ENCODE measurements at places on chromosomes 1 and 21. TPM values are rescaled to one million over a fixed set of nuclear protein-coding genes. Genes with fewer than 3 reads are reported as not detected.

GRCh38 chr1:9115351-9116205 is 13.3 kb downstream of the GPR157 start:
- H3K27me3 ChIP-seq, result no peaks in the 10 kb centered on the region
- no peak overlapping the region for H3K27ac ChIP-seq
- H3K36me3 ChIP-seq, result no peaks in the 10 kb centered on the region
- H3K4me3 ChIP-seq, result no peak overlapping the region
- no peak for DNase-seq

DNA sequence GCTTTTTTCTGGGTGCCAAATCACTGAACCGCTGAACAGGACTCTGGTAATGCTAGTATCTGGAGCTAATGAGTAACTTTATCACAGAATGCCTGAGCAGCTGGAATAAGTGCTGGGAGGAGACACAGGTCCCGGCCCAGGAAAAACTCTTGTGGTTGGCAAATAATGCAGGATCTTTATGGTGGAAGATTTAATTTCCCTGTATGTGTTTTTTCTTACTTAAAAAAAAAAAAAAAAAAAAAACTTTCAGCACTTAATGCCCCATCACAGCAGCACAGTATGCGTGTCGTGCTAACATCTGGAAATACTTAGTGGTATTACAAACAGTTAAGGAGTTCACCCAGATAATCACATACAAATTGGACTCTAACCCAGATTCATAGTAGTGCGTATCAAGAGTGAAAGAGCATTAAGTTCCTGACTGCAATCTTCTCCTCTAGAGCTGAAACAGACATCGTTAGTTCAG is 220.7 kb downstream of the TOMM20 start:
- H3K27ac ChIP-seq, result peak overlapping the region; percentile 44
- no peak overlapping the region for H3K4me3 ChIP-seq
- no peak for DNase-seq

DNA sequence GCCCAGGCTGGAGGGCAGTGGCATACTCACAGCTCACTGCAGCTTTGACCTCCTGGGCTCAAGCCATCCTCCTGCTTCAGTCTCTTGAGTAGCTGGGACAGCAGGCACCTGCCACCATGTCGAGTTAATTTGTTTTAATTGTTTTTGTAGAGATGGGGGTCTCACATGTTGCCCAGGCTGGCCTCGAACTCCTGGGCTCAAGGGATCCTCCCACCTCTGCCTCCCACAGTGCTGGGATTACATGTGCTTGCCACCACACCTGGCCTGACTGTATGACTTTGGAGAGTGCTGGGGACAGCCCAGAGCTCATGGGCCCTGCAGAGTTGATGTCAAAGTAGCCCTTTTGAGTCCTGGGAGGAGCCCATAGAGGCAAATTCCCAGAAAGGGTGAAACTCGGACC is 1.8 kb downstream of the OBSCN start:
- no peak for DNase-seq
- H3K4me1 ChIP-seq, result peaks cover 21% of the 10 kb centered on the region
- H3K27ac ChIP-seq, result no peak overlapping the region
- H3K4me3 ChIP-seq, result no peak overlapping the region

DNA sequence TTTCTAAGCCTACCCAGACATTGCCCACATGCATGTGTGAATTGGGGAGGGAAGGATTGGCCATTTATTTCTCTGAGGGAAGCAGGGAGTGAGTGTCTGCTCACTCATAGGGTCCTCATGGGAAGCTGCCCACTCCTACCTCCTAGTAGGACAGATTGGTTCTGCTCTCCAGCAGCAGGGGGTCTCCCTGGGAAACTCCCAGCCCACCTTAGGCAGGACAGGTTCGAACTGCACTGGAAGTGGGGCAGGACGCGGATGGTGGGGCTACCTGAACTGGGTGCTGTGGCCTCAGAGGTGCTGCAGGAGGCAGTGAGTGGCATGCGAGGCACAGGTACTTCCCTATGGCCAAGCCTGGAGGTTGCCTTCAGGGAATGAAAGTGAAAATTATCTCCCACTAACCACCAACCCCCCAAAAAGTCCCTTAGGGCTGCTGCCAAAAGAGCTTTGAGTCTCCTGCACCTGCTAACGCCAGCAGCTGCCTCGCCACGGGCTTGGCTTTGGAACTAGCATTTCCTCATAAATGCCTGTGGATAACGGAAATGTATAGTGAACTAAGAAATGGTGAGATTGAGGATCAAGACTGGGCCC is 157.0 kb upstream of the COA6 start:
- H3K36me3 ChIP-seq, result no peaks in the 10 kb centered on the region
- H3K27ac ChIP-seq, result no peak overlapping the region
- peaks cover 16% of the 10 kb centered on the region for H3K4me1 ChIP-seq
- DNase-seq, result no peak
- no peak overlapping the region for H3K4me3 ChIP-seq
- H3K27me3 ChIP-seq, result peaks cover 15% of the 10 kb centered on the region

DNA sequence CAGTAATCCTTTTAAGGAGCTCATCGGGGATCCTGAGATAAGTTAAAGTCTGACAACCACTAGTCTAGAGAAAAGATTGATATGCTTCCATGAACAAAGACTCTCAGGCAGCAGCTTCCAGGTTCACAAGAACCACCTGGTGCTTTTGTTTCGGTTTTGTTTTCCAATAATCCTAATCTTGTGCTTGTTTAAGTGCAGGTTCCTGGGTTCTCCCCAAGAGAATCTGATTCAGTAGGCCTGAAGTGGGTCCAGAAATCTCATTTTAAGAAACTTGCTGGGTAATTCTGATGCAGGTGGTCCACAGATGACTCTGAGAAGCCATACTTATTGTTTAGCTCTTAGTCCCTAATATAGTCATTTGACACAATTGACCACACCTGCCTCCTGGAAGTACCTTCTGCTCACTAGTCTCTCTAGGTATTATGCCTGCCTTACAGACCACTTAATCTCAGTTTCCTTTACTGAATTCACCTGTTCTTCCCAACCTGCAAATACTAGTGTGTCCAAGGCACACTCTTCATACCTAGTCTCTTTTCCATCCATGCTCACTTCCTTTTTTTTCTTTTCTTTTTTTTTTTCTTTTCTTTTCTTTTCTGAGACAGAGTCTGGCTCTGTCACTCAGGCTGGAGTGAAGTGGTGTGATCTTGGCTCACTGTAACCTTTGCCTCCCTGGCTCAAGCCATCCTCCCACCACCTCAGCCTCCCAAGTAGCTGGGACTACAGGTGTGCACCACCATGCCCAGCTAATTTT is 20.5 kb upstream of the FRRS1 start:
- H3K36me3 ChIP-seq, result no peaks in the 10 kb centered on the region
- no peak overlapping the region for H3K27ac ChIP-seq
- H3K27me3 ChIP-seq, result no peaks in the 10 kb centered on the region
- H3K4me1 ChIP-seq, result no peaks in the 10 kb centered on the region

- no peak overlapping the region for H3K4me3 ChIP-seq
- no peaks in the 10 kb centered on the region for H3K27me3 ChIP-seq
- H3K36me3 ChIP-seq, result no peaks in the 10 kb centered on the region
These were observed 4.3 kb upstream of the CSF1 start for GRCh38 chr1:109906160-109906838.

GRCh38 chr1:53949023-53949990 is 3.2 kb downstream of the LRRC42 start:
- no peak overlapping the region for H3K4me3 ChIP-seq
- H3K27ac ChIP-seq, result peak overlapping the region; percentile 94
- peaks cover 18% of the 10 kb centered on the region for H3K36me3 ChIP-seq

- H3K27me3 ChIP-seq, result no peaks in the 10 kb centered on the region
- DNase-seq, result no peak
- peaks cover 3% of the 10 kb centered on the region for H3K4me1 ChIP-seq
- H3K27ac ChIP-seq, result no peak overlapping the region
These were observed 779.7 kb downstream of the USP25 start for GRCh38 chr21:16509476-16509875.

DNA sequence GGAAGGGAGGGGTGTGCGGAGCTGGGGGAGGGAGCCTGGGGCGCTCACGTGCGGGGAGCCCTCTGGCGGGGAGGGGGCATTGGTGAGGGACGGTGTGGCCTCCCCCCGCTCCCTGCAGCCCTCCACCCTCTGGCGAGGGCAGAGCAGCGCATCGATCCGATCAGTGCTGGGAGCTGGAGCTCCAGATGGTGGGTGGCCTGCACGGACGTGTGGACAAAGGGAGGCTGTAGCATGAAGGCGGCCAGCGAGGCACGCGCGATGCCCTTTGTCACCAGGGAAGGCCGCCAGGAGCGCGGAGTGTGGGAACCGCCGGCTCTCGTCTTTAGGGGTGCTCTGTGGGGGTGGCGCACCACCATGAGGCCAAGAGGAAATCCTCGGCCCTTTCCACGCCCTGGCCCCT is 5.4 kb upstream of the HES5 start:
- H3K4me1 ChIP-seq, result peaks cover 10% of the 10 kb centered on the region
- no peak overlapping the region for H3K27ac ChIP-seq
- H3K36me3 ChIP-seq, result no peaks in the 10 kb centered on the region
- DNase-seq, result no peak
- no peak overlapping the region for H3K4me3 ChIP-seq

DNA sequence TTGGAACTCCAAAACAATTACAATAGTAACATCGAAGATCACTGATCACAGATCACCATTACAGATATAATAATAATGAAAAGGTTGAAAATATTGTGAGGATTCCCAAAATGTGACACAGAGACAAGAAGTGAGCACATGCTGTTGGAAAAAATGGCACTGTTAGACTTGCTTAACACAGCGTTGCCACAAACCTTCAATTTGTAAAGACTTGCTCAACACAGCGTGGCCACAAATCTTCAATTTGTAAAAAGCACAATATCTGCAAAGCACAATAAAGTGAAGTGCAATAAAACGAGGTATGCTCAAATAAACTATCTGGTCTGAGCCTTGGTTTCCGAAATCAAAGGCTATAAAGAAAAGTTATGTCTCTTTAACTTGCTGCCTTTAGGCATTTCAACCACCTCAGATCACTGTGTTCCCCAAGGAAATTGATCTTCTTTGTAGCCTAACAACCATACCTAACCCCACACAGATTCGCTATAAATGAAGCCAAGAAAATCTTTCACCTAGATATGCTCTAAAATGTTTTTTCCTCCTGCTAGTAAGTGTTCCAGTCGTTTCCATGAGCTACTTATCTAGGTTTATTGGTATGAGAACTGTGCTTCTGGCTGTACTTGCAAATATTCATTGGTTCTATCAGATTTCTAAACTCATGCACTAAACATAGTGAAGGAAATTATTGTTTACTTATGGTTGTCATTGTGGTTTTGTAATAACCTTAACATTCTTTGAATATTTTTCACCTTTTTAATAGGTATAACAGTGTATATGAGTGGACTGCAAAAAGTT is 13.1 kb upstream of the LPGAT1 start:
- H3K27ac ChIP-seq, result no peak overlapping the region
- no peaks in the 10 kb centered on the region for H3K4me1 ChIP-seq
- DNase-seq, result no peak
- H3K27me3 ChIP-seq, result no peaks in the 10 kb centered on the region
- no peaks in the 10 kb centered on the region for H3K36me3 ChIP-seq

DNA sequence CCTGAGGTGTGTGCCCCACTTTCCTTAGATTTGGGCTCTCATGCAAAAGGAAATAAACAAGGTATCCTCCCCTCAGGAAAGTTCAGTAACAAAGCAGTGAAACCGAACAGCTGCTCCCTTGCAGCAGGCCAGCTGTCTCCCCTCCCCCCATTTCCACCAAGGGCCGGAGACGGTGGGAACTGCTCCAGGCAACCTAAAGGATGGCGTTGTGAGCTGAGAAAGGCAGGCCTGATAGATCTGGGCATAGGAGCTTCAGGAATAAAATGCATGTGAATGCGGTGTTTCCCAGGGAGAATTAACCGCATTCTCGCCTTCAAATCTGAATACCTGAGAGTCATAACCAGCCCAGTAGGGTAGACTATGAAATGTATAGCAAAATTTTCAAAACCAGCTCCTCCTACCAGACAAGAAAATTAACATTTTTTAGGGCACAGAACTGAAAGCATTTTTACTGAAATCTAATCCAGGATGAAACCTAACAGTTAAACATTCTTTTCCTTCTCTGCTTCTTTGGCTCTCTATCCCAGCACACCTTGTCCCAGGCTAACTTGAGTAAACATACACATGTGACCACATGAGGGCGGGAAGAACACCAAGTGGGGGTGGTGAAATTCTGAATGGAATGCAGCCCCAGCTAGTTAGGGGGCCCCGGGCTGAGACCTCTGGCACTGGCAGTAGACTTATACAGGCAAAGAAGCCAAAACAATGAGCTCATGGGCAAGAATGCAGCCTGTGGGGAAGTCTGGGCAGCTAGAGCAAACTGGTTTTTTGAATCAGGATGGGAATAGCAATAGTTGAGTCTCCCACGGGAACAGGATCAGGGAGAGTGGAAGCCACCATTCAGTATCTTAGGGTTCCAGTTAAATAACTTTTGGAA is 11.5 kb downstream of the MCL1 start:
- no peak for DNase-seq
- peak overlapping the region; percentile 50 for H3K4me3 ChIP-seq

- H3K4me3 ChIP-seq, result no peak overlapping the region
- DNase-seq, result no peak
- no peaks in the 10 kb centered on the region for H3K27me3 ChIP-seq
- no peak overlapping the region for H3K27ac ChIP-seq
These were observed 9.6 kb downstream of the LRRC53 start for GRCh38 chr1:74502858-74503257.

DNA sequence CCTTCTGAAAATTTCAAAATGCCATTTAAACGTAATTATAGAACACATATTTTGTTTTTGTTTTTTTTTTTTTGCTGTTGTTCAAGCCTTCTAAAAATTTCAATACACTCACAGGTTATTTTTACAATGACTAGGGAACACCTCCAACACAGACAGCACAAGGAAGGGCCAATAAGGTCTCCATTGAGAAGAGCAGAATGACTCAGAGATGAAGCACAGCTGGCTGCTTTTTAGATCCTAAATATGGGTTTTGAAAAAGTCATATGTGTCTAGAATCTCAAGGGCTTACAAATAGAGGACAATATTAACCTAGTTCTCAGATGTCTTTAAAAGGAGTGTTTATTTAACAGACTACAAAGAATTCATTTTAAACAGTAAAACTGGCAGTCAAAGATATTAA is 104.6 kb downstream of the NEGR1 start:
- H3K27me3 ChIP-seq, result no peaks in the 10 kb centered on the region
- no peak overlapping the region for H3K4me3 ChIP-seq
- DNase-seq, result no peak
- H3K4me1 ChIP-seq, result peaks cover 8% of the 10 kb centered on the region
- no peaks in the 10 kb centered on the region for H3K36me3 ChIP-seq
- H3K27ac ChIP-seq, result no peak overlapping the region

- no peak for DNase-seq
- no peaks in the 10 kb centered on the region for H3K4me1 ChIP-seq
- no peak overlapping the region for H3K27ac ChIP-seq
- H3K36me3 ChIP-seq, result no peaks in the 10 kb centered on the region
- H3K27me3 ChIP-seq, result no peaks in the 10 kb centered on the region
- no peak overlapping the region for H3K4me3 ChIP-seq
These were observed 407.8 kb downstream of the PTPRC start for GRCh38 chr1:199046618-199047017.

- H3K27ac ChIP-seq, result no peak overlapping the region
- H3K4me3 ChIP-seq, result no peak overlapping the region
- H3K36me3 ChIP-seq, result no peaks in the 10 kb centered on the region
- DNase-seq, result no peak
- no peaks in the 10 kb centered on the region for H3K4me1 ChIP-seq
- H3K27me3 ChIP-seq, result no peaks in the 10 kb centered on the region
These were observed 235.6 kb upstream of the CACYBP start for GRCh38 chr1:174764191-174764590.

TMEM269 gene
- total RNA-seq, result not detected

LCE2B gene
- not detected for total RNA-seq

NUDT17 gene
- total RNA-seq, result 3.6 TPM
